ENCODE measurements at places on chromosomes 13 and 19. TPM values are rescaled to one million over a fixed set of nuclear protein-coding genes. Genes with fewer than 3 reads are reported as not detected.

- no peak for DNase-seq
These were observed 16.9 kb upstream of the SPIB start for GRCh38 chr19:50401605-50402450.

GRCh38 chr19:2693492-2694160, 8.9 kb downstream of the GNG7 start:
- DNase-seq = no peak

KCTD4 gene
- not detected for polyA plus RNA-seq

DNA sequence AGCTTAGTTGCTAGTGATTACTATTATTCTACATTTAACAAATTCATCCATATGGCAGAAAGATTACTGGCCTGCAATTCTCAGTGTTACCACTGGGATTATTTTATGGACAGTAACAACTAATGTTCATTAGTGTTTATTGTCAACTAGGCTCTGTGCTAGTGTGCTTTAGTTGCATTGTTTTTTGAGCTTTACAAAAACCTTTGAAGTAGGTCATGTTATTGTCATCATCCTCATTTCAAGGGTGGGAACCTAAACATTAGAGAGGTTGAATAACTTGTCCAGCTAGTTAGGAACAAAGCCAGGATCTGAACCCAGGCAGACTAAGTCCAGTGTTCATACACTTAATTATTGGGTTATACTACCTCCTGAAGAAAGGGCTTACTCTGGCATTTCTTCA, 27.8 kb upstream of the TDRD3 start:
- DNase-seq = no peak

DNA sequence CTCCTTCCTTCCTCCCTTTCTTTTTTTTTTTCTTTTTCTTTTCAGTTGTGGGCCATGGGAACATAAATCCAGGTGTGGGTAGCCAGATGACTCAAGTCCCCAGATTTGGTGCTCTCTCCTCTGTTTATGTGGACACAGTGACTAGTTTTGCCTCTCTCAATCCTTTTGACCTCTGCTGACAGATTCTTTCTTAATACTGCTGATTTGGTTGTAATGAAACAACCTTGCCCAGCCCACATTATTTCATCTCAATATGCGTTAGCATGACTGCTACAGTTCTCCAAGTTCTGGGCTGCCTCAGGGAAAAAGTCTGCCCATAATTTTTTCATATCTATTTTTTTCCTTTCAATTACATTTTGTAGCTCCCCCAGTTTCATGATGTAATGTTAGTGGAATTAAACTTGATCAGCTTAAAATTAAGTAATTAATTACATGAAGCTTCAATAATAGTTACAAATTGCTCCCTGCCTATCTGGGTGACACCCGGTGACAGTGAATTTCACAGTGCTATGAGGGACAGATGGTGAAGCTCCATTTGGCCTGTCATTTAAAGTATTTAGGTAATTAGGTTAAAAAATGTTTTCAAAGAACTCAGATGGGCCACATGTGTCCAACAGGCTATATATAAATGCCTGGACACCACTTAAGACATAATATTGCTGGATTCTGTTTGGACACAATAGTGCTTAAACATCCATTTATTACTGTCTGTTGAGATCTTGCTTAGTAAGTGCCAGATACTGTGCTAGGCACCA, 118.8 kb upstream of the FRY start:
- DNase-seq = no peak

GRCh38 chr19:35254341-35255297, 5.8 kb downstream of the LSR start:
- no peak for DNase-seq

DNA sequence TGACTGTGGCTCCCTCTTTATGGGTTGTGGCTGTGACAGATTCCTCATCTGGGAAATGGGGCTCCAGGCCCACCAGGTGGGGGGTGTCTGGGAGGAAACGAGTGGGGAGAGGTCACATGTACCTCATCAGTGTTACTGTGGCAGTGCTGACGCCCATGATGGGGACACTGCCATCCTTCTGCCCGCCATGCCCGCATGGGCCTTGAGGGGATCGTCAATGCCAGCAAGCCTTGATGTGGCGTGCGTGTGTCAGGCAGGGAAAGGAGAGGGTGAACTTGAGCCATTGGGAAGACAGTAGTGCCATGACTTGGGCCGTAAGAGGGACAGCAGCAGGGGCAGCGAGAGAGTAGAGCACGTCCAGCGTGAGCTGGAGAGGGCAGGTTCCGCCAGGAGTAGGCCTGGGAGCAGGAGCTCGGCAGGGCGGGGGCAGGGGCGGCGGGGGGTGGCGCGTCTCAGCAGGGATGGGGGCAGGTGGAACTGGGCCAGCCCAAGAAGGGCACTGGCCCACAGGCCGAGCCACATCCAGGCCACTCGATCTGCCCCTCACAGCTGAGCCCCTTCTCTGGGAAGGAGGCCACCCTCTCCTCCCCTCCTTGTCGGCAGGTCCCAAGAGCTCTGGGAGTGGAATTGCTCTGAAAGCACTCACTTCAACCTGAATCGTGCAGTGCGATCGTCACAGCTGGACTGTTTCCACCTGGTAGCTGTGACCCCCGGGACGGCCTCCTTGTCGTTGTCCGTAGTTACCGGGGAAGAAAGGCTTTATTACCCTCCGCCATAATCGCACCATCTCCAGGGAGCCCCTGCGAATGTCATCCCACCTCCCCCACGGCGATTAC, 9.9 kb downstream of the KLHL26 start:
- DNase-seq = no peak

CERS4 gene
- polyA plus RNA-seq = 20.1 TPM

- peak; percentile 68 for DNase-seq
These were observed 40.9 kb downstream of the RAB20 start for GRCh38 chr13:110520431-110521295.

DNA sequence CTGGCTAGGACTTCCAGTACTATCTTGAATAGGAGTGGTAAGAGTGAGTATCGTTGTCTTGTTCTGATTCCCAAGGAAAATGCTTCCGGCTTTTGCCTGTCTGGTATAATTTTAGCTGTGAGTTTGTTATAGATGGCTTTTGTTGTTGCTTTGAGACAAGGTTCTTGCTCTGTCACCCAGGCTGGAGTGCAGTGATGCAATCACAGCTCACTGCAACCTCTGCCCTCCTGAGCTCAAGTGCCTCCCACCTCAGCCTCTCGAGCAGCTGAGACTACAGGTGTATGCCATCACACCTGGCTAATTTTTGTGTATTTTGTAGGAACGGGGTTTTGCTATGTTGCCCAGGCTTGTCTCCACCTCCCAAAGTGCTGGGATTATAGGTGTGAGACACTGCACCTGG, 6.1 kb upstream of the ZNF543 start:
- no peak for DNase-seq

- DNase-seq = no peak
These were observed 706.8 kb upstream of the PCDH20 start for GRCh38 chr13:62122434-62122833.

- DNase-seq = peak; percentile 76
These were observed 15.5 kb downstream of the STAP2 start for GRCh38 chr19:4322942-4323665.

DNA sequence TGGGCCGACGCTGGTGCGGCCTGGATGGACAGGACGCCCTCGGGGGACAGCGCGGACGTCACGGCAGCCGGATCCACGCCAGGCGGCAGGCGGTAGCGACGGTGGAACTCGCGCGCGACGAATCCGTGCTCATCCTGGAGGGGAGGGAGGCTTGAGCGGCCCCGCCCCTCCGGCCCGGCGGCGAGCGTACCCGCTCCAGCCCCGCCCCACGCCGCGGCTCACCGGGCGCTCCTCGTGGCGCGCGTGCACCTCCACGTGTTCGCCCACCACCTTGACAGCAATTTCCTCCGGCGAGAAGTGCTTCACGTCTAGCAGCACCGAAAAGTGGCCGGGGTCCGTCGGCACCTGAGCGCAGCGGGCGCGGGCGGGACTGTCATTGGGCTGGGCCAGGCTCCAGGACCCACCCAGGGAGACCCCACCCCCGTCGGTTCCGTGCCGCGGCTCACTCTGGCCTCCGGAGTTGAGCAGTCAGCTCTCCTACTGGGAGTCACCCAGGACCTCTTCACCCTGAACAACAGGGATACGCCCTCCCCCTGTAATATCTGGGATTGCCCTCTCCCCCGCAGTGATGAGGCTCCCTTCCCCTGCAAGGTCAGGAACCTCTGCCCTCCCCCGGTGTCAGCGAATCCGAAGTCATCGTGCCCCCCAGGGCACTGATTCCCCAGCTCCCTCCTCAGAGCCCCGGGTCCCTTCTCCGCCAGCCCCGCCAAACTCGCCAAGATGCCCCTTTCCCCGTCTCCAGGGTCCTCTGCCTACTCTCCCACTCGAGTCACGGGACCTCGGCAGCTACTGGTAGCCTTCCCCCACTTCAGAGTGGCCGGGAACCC, 1.1 kb downstream of the HSPB6 start:
- DNase-seq = peak; percentile 95

GRCh38 chr13:102466610-102467190, 64.9 kb upstream of the FGF14 start:
- DNase-seq = no peak

FCGBP gene
- 2.3 TPM for polyA plus RNA-seq

GRCh38 chr13:60794751-60795150, 397.7 kb downstream of the TDRD3 start:
- DNase-seq = no peak

DNA sequence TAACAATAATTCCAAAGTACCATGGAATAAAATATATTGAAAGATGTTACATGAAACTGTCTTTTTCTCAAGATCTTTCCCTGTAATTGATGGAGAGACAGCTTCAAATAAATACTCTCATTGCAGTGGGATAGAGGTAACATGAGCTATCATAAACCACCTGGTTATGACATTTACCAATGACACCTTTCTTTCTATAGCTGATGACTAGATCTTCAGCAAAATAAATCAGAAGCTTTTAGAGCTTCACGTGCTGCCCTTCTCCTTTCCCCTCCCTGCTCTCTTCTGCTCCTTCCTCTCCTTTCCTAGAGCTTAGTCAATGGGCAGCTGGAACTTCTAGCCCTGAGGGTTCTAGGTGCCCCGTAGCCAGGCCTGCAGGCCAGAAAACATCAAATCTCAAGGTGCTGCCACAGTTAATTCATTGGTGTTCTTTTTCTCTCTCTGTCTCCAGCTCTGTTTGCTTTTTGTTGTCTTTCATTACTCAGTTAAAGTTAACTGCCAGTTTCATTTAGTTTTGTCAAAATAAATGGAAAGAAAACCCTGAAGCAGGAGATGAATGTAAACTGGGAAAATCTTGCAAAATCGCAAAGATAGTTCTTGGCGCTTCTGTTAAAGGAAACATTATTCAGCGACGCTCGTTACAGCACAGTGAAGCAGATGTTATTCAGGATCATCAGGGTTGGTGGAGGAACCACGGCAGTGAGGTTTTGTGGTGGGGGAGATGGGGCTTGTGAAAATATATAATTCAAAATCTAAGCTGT, 8.3 kb upstream of the METTL21C start:
- no peak for DNase-seq

GRCh38 chr13:114288157-114288591, 6.8 kb downstream of the UPF3A start:
- DNase-seq = no peak

SLC25A41 gene
- 0.38 TPM for polyA plus RNA-seq

DNA sequence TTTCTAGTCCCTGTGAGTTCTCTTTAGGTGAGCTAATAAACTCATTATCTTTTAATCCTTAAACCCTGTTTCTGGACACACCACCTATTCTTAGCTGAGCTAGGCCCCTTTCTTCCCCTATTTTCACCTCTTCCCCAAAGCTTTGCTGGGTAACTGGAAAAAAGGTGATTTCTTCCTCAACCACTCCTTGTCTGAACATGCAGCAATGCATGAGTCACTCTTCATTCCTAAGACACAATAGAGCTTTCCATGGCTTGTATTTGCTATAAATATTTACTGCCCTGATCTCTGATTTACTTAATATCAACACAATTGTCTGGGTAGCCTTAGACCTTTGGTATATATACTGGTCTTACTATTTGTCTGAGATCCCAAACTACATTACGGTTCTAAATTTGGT, 370.9 kb downstream of the KLF5 start:
- no peak for DNase-seq

DNA sequence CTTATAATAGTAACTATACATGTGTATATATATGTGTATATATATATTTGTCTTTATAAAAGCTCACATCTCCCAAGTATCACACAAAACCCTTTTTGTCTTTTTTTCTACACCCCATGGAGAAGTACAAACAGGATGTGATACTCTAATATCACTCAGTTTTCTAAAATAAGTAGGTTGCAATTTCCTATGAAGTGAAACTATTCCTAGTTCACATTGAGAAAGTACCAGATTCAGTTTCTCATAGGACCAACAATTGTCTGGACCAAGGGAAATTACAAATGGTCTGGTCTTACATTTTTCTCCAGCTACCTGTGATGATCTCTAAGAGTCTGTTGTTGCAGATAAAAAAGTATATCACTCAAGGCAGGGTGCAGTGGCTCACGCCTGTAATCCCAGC, 17.9 kb upstream of the LILRB1 start:
- no peak for DNase-seq

GRCh38 chr13:41054212-41054877, 7.0 kb upstream of the WBP4 start:
- DNase-seq = no peak

DNA sequence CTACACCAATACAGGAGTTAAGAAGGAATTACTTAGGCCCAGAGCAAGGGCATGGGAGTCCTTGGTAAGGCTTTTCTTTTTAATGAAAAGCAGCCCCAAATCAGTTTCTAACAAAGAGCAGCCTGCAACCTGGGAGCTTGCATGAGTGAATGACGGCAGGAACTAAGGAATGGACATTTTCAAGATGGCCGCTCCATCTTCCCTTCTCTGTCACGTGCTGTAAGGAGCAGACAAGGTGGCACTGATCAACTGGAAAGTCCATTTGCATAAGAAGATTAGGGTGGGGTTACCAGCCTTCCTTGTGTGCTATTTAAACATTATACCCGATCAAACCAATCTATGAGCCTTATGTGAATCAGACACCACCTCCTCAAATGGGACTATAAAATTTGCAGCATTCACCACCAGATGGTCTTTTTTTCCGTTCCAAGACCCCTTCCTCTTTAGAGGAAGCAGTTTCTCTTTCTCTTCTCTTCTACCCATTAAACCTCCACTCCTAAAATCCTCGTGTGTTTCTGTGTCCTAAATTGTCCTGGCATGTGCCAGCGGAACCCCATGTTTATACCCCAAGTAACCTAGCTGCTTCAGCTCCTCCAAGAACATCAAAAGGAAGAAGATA, 2.8 kb upstream of the SIGLECL1 start:
- no peak for DNase-seq

CPB2 gene
- polyA plus RNA-seq = not detected

- no peak for DNase-seq
These were observed 2.2 kb downstream of the AKT2 start for GRCh38 chr19:40282920-40283319.

GDF15 gene
- 0.67 TPM for polyA plus RNA-seq

GRCh38 chr19:49718511-49718910, 27.6 kb downstream of the CPT1C start:
- peak; percentile 32 for DNase-seq

MYH14 gene
- polyA plus RNA-seq = 0.48 TPM

DNA sequence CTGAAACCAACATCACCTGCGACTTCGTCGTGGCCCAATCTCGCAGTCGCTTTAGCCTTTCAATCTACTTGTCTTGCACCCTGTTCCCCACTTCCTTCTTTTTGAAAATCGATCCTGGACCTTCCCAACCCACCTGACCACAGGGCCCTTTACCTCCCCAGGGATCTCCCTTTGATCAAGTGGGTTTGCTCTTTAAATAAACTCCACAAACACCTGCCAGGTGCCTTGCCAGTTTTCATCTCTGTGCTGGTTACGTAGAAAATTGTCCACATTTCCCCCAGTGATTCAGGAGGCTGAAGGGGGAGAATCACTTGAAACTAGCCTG, 14.5 kb upstream of the RAB20 start:
- DNase-seq = no peak

GRCh38 chr13:27793507-27794367, 1.5 kb downstream of the GSX1 start:
- no peak for DNase-seq

GRCh38 chr13:113724016-113724758, 34.8 kb upstream of the TMEM255B start:
- no peak for DNase-seq
